ENCODE measurements at places on chromosomes 16 and 17. TPM values are rescaled to one million over a fixed set of nuclear protein-coding genes. Genes with fewer than 3 reads are reported as not detected.

DNA sequence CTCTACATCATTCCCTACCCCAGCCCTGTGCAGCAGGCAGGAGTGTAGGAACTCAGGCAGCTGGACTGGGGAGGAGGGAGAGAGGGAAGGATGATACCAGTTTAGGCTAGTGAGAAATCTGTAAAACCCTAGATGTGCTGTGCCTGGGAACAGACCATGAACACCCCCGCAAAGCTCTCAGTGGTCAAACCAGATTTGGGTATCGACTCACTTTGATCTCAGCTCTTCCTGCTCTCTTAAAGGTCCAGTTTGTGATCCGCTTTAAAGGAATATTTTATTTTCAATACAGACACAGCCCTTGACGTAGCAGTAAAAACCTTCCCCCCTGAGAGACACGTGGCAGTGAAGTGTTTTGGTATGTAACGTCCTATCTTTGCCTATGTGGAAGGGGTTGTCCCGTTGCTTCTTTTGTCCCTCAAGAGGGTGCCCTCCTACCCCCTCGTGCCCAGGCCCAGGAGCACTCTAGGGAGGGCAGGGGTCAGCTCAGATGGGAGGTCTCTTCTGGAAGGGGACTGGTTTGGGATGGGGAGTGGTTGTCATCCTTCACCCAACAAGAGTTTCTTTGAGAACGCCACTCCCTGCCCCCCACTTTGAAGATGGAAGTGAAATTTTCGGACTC, 19.3 kb upstream of the TBX2 start:
- DNase-seq: no peak

The MT4 gene
- not detected for total RNA-seq

- DNase-seq: no peak
These were observed 166.9 kb downstream of the LGALS9B start for GRCh38 chr17:20300436-20300934.

The CD300LG gene
- total RNA-seq: 44.5 TPM

The SF3B3 gene
- 59.5 TPM for total RNA-seq

The CD300E gene
- total RNA-seq: 0.32 TPM

GRCh38 chr16:50050802-50051201, 15.0 kb upstream of the HEATR3 start:
- DNase-seq: no peak

GRCh38 chr16:8764525-8765250, 32.8 kb downstream of the TMEM186 start:
- no peak for DNase-seq

DNA sequence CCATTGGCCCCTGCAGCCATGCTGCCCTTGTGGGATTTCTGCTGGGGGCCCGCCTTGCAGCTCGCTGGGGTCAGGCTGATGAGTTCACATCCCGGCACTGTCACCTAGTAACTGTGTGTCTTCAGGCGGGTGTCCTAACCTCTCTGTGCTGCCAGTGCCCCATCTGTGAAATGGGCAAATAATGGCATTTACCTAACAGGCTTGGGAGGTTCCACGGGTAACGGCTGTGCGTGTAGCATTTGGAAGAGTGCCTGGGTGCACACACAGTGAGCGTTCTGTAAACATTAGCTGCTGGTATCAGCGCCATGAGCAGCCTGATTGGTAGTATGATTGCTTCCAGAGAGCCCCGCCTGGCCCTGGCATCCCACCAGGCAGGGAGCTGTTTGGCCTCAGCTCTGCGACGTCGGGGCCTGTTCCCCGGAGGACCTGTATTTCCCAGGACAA, 167.3 kb upstream of the GSE1 start:
- peak; percentile 44 for DNase-seq

DNA sequence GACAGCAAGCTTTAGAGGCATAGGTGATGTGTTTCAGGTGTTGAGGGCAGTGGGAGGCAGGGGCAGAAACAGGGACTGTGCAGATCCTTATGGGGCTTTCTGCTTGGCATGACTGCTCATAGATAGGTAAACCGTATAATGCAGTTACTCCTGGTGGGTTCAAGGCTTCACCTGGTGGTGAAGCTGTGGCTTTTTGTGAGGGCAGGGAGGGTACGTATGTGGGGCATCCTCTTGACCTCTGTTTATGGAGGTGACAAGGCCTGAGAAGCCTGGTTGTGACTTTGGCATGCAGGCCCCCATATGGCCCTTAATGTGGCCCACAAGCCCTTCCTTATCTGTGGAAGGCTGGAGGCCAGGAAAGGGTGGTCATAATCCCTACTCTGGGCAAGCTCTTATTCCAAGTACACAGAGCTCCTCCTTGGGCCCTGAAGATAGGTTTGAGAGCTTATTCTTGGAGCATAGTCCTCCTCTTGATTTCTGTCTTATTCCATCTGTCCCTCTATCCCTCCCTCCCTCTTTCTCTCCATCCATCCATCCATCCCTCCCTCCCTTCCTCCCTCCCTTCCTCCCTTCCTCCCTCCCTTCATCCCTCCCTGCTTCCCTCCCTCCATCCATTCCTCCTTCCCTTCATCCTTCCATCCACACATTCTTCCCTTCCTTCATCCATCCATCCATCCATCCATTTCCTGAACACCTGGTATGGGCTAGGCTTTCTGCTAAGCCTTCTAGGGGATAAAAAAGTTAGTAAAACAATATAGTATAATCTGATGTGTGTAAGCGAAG, 1.3 kb upstream of the CCL16 start:
- DNase-seq: no peak

The RNU2-1 gene
- total RNA-seq: not detected

The SDR42E2 gene
- total RNA-seq: not detected

The TP53TG3F gene
- not detected for total RNA-seq

The XYLT1 gene
- total RNA-seq: 44.6 TPM

The SEC14L1 gene
- total RNA-seq: 34.6 TPM

DNA sequence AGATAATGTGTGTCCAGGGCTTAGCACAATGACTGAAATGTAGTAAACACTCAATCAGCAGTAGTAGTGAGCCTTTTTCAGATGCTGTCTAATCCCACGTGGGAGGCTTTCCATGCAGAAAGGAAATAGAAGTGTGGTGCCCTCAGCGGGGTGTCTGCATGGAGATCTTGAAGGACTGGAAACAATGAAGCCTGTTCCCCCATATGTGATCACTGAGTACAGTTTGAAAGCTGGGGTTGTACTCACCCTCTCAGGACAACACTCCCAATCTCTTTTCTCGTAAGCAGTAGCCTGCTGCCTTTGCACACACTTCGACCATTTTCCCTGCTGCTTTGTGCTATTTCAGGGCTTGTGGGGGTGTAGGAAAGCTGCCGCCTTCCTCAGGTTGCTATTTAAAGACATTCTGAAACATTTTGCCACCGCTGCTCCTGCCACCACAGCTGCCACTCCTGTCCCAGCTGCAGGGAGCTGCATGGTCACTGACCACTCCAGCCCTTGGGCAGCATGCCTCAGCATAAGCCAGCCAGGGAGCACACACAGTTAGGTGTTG, 40.6 kb upstream of the HAS3 start:
- DNase-seq: no peak

The ZG16 gene
- 73.4 TPM for total RNA-seq

GRCh38 chr17:69447726-69448125, 33.2 kb downstream of the MAP2K6 start:
- DNase-seq: no peak

DNA sequence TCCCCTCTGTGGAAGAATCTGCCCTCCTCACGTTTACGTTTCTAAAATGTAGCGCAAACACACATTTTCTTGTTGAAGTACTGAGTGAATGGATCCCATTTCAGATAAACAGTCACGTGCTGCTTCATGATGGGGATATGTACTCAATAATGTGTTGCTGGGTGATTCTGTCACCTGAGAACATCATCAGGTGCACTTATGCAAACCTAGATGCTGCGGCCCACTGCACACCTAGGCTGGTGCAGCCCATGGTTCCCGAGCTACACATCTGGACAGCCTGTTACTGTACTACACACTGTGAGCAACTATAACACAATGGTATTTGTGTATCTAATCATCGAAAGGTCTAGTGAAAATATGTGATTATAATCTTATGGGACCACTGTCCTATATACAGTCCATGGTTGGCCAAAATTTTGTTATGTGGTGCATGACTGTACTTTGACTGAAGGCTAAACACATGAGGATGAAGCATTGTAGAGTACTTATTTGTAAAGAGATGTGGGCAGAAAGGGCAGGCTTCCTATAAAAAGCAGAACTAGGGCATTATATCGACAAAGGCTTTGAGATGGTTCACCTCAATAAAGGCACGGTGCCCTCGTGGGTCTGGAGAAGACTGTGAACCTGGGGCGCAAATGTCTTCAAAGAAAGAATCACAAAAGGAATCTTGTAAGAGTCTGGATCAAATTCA, 26.3 kb downstream of the MARF1 start:
- DNase-seq: no peak

DNA sequence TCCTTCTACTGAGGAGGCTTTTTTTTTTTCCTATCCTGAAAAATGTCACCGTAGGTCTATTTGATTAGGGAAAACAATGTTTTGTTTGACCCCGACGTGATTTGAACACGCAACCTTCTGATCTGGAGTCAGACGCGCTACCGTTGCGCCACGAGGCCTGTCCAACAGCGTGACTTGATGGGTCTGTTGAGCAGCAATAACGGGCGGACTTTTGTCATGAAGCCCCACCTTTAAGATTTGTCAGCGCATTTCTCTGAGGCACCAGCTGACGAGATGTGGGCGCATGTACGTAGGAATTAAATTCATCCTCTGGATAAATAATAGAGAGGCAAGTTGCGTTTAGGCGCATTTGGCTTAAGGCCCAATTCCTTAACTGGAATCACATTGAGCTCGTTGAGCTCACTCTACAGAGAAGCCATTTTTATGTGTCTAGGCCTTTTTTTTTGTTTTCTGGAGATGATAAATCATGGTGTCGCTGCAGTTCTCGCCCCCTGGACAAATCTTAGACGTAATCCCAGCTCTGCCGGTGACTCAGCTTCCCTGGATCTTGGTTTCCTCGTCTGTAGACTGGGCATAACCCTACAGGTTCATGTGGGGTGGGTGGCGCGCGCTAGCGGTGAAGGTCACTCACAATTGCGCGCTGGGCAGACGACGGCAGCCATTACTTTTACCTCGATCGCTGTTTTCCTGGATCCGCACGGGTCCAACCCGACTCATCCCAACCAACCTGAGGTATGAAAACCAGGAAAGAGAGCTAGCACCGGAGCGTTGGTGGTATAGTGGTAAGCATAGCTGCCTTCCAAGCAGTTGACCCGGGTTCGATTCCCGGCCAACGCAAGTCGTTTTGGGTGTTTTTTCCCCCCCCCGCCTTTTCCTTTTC, 10.6 kb upstream of the AURKB start:
- peak; percentile 94 for DNase-seq

The IL21R gene
- 1.1 TPM for total RNA-seq

The ABI3 gene
- 4.4 TPM for total RNA-seq

DNA sequence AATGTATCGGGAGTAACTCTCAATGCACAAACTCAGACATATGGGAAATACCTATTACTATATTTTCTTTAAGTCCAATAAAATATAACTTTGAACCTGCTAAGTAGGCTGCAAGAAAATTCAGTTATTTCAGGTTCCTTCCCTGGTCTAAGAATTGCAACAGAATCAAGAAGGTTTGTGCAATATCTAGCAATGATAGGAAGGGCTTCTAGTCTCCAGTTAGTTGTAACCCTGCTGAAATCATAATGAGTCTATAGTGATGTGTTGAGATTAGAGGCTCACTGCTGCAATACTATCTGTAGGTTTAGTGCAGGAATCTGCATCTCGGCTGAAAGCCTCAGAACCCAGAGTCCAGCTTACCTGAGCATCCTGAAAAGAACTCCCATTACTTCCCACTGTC, 110.5 kb downstream of the PMP22 start:
- no peak for DNase-seq

- peak; percentile 7 for DNase-seq
These were observed 3.9 kb upstream of the COL1A1 start for GRCh38 chr17:50205111-50205962.

The ZFP90 gene
- 10.1 TPM for total RNA-seq

The C17orf100 gene
- total RNA-seq: not detected

The EFCAB13 gene
- 6.0 TPM for total RNA-seq

DNA sequence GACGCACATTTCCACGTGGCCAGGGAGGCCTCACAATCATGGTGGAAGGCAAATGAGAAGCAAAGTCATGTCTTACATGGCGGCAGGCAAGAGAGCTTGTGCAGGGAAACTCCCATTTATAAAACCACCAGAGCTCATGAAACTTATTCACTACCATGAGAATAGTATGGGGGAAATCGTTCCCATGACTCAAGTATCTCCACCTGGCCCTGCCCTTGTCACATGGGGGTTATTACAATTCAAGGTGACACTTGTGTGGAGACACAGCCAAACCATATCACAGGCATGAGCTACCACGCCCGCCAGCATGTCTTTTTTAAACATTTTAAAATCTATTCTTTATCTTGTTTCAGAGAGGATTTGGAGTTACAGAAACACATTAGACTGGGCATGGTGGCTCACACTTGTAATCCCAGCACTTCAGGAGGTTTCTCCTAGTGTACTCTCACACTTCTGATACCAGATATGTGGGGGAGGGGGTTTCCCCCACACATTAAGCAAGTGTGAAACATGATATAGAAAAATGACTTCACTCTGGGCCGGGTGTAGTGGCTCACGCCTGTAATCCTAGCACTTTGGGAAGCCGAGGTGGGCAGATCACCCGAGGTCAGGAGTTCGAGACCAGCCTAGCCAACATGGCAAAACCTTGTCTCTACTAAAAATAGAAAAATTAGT, 5.6 kb upstream of the ATMIN start:
- DNase-seq: no peak

GRCh38 chr17:45395569-45396415, 36.9 kb downstream of the ARHGAP27 start:
- DNase-seq: no peak

GRCh38 chr16:20411055-20411454, 1.7 kb downstream of the ACSM5 start:
- no peak for DNase-seq

DNA sequence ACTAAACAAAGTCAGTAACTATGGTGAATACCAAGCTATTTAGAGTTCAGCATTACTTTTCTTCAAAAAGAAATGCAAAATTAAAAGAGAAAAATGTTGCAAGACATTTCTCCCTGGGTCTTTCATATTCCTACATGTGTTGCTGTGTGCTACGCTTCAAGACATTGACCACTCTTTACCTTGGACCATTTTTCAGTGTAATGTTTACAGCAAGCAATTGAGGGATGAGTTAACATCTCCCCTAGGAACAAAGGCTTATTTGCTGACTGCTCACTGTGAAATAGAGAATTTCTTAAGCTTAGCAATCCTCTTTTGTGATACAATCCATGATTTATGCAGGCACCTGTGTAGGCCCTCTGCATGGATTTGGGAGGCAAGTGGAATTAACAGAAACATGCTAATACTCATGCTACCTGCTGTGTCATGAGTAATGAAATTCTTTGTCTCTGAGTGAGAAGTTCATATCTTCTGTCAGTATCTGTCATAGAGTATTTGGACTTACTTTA, 1202.9 kb upstream of the CDH8 start:
- no peak for DNase-seq

The TPPP3 gene
- total RNA-seq: 5.7 TPM

GRCh38 chr16:50071075-50071671, 5.4 kb downstream of the HEATR3 start:
- DNase-seq: no peak

DNA sequence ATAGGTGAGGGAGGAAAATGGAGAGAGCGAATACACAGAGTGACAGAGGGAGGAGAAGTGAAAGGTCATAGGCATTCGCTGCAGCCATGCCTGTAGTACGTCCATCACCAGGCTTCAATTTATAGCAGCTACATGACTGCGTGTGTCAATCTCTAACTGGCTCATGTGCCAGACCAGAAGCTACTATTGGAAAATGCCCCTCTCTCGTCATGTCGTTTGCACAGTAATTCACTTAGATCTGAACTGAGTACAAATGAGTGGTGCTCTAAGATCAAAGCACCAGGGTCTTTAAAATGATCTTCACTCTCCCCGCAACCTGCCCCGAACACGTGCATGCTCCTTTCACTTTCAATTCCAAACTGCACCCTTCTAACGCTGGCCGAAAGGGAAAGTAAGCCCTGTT, 51.3 kb downstream of the ADCY9 start:
- no peak for DNase-seq
